Stimulated activated CD4-positive, alpha-beta T cell treated with anti-CD3 and anti-CD28 coated beads, Interleukin-1b, Interleukin-23, amount 100 ng/mL, for 48 hours (primary cell): ENCODE measurements at places on chromosomes 3 and 15.
A peak's percentile ranks its signal among the peaks of the same experiment; 100 is the strongest.

GRCh38 chr3:47019201-47019600, 39.7 kb downstream of the NBEAL2 start:
- peak; percentile 47 for DNase-seq

GRCh38 chr3:23859012-23859743, 53.4 kb downstream of the UBE2E1 start:
- DNase-seq: no peak

DNA sequence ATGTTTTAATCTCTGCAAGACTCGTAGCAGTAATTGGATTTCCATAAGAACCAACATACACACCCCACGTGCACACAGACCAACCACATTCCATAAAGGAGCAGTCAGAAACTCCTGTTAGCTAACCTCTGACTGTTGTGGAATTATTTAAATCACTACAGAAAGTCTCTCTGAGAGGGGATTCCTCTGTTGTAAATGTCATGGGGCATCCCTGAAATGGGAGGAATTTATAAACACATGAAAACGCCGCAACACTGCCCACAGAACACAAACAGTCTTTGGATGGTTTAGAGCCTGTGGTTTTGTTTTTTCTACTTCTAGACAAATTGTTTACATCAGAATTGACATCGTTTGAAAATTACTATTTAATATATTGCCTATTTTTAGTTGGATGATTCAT, 740.1 kb upstream of the GRM7 start:
- no peak for DNase-seq

GRCh38 chr15:87704276-87704675, 552.3 kb downstream of the NTRK3 start:
- DNase-seq: no peak

GRCh38 chr3:187291512-187292132, at the start of gene MASP1:
Gene MASP1 (minus strand): TSS chr3:187291737. CDS start chr3:187291632, 105 bp downstream.
- no peak for DNase-seq

GRCh38 chr3:104816008-104816407, 550.7 kb upstream of the ALCAM start:
- no peak for DNase-seq

DNA sequence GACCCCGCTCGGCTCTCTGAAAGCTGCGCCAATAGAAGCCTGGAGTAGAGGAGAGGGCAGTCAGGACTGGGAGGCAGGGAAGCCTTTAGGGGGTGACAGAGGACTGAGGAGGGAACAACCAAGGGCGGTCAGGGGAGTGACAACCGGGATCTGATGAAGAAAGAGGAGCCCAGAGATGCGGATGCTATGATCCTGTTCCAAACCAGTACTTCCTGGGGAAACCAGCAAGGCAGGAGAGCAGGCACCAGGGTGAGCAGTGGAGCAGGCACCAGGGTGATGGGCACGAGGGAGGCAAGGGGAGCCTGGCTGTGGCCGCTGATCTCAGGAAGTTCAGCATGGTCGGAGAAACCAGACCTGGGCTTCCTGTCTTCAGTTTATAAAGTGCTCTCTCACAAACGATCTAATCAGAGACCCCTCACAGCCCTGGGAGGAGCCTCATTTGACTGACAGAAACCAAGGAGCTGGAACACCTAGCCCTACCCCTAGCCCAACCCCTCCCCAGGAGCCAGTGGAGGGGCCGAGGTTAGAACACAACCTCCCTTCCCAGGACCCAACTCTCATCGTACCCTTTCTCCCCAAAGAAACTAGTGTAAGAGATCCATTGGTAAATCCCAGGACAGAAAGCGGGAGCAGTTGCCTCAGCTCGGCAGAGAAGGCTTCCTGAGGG, 34.9 kb downstream of the CCDC33 start:
- no peak for DNase-seq

DNA sequence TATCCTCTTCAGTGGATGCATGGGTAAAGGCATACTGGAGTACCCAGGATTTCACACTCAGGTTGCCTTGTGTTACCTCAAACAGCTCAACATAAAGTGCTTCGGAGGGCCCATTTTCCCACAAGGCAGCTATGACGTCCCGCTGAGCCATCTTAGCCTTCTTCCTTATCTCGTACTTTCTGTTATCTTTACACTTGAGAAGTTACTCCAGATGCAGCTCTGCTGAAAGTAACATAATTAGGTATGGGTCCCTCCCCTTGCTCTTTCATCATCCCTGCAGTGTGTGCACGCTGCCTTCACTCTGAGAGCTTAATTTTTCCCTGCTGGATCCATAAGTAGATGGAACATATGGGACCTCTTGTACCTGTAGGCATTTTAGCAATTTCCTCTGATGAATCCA, 410.3 kb downstream of the AGBL1 start:
- no peak for DNase-seq

DNA sequence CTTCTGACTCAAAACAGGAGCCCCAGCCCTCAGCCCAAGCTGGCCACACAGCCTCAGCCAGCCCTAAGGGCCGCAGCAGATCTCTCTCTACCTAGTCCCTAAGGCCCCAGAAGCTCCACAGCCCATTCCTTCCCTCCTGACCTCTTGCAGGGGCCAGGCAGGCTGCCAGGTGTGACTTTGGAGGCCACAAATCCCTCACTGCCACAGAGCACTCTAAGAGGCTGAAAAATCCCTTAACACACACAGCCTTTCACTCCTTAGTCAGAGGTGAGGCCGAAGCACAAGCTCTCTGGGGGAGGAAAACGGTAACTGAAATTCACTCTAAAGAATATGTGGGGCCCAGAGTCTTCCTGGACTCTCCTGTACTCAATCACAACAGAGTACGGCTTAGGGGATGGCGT, 23.3 kb downstream of the LRRC2 start:
- DNase-seq: no peak

DNA sequence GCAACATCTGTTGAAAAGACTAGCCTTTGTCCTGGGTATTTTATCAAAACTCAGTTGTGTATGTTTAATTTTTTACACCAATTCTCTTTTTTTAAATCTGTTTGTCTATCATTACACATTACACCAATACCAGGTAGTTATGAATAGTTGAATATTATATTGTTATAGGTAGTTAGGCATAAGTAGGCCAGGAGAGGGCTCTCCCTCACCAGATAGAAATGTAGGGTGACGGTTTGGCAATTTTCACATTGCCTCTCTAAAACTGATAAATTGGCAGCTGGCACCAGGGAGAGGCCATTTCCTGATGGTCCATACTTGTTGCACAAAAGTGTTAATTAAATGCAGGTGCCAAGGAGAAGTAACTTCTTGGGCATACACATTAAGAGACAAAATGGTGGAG, 483.1 kb upstream of the EPHA6 start:
- no peak for DNase-seq

- no peak for DNase-seq
Measured at GRCh38 chr15:39591896-39592315, 11.0 kb downstream of the THBS1 start.

DNA sequence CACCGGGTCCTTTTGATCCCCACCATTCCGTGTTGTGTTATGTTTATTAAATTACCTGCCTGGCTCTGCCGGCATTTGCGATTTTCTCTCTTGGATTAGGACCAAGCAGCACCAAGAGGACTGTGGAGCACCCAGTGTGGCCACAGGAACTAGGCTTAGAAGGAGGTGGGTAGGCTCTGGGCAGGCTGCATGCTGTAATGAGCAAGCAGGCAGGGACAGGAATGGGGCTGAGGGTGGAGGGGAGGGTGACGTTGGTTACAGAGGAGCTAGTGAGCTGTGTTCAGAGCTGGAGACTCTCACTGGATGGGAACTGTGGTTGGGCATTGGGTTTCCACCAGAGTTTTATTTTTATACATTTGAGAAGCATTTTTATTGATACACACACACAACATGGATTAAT, 7.9 kb upstream of the SCN5A start:
- no peak for DNase-seq

DNA sequence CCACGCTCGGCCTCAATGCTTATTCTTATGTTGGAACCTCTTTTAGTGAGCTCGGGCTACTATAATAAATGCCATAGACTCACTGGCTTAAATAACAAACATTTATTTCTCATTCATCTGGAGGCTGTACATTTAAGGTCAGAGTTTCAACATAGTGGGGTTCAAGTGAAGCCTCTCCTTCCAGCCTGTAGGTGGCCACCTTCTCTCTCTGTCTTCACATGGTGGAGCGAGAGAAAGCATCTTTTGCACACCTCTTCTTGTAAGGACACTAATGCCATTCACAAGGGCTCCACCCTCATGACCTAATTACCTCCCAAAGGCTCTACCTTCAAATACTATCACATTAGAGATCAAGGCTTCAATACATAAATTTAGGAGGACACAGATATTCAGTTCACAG, 520.3 kb upstream of the EPHA6 start:
- DNase-seq: no peak

- no peak for DNase-seq
Measured at GRCh38 chr3:140206196-140207040, 271.4 kb downstream of the CLSTN2 start.

DNA sequence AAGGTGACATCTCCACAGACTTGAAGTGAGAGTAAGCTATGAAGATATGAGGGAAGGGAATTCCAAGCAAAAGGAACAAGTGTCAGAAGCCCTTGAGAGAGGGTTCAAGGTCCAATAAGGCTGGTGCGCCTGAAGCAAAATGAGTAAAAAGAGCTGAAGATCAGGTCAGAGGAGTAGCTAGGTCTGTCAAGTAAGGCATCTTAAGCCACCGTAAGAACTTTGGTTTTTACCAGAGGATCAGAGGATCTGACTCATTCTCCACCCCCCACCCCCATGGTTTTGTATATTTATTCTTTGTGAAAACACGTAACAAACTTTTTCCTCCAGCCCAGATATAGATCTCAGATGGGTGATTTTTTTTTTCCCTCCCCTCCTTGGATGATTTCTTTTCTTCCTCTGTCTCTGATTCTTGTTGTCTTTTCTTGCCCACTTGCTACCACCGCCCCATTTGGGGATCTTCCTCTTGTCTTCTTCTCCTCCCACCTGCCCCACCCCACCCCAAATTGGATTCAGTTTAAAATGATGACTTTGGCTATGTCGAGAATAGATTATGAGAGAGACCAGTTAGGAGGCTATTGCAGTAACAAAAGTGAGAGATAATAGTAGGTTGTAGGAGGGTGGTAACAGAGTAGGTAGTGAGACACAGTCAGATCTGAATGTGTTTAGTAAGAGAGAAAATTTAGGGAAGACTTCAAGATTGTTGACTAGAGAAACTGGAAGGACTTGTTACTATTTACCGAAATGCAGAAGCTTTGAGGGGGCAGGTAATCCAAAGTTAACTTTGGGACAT, 6.1 kb downstream of the TRMT10C start:
- peak; percentile 45 for DNase-seq

- no peak for DNase-seq
Measured at GRCh38 chr15:57553526-57553925, 38.2 kb upstream of the MYZAP start.

DNA sequence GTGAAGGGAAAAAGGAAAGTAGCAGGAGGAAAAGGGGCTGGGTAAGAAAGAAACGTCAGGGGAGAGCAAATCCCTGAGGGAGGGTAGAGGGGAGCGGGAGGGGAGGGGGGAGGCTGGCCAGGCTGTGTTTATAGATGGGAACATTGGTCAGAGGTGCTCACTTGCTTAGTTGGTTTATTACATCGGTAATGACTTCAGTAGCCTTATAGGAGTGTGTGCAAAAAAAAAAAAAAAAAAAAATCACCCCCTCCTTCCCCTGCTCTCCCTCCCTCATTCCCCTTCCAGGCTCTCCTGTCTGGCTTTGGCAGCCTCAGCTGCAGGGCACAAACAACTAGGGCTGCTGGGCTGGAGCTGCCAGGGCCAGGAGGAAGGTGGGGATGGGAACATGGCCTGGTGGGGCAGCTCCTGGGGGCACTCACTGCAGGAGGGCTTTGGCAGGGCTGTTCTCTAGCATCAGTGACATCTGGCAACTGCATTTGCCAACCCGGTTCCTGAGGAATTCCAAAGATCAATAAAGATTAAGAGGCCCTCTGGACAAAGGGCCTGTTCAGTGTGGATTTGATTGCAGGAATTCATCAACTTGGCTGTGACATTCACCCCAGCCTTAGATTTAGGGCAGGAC, 334.5 kb upstream of the FRG2C start:
- DNase-seq: no peak

- no peak for DNase-seq
Measured at GRCh38 chr3:101311676-101312075, 8.7 kb downstream of the IMPG2 start.

GRCh38 chr3:6281662-6282061, 579.3 kb upstream of the GRM7 start:
- no peak for DNase-seq

DNA sequence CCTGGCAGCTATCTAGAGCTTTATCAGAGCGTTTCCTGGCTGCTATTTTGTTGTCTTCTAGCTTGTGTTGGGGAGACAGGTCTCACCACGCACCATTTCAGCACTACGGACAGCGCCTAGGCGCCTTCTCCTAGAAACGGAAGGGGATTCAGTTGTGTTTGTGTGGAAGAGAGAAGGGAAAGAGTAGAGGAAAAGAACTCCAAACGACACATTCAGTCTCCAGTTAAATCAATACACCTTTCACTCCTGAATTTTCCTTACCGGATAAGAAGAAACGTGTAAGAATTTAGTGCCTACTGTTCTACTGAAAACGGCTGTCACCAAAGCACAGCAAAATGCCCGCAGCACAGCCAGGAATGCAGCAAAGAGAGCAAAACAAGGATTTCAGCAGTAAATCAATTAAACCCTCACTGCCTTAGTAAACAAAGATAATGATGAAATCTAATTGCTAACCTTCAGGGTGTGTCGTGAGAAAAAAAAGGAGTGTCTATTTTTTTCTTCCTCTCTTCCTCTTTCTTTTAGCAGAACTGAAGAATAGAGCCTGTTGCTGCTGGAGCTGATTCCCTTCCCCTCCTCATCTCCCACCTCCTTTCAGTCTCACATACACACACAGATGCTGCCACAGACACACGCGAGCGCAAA, 412 bp upstream of the CTXN2 start:
- DNase-seq: peak; percentile 27

- DNase-seq: no peak
Measured at GRCh38 chr3:17238023-17238422, 353.3 kb downstream of the PLCL2 start.

- no peak for DNase-seq
Measured at GRCh38 chr3:181578743-181579142, 133.0 kb upstream of the SOX2 start.

DNA sequence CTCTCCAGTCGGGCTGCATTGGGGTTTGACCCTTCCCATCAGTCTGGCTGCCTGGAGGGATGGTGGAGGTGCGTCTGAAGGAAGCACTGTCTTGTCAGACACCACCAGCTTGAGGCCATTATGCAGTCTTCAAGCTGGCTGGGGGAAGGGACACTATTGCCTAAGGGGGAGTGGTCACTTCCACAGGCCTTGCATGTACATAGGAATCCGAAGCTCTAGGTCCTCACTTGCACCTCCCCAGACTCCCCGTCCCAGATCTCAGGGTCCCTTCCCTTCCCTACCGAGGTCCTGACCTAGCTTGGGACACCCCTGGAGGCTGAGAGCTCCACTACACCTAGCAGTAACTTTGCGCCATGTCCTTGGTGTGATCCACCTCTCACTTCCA, 48.6 kb upstream of the KLF13 start:
- DNase-seq: no peak

DNA sequence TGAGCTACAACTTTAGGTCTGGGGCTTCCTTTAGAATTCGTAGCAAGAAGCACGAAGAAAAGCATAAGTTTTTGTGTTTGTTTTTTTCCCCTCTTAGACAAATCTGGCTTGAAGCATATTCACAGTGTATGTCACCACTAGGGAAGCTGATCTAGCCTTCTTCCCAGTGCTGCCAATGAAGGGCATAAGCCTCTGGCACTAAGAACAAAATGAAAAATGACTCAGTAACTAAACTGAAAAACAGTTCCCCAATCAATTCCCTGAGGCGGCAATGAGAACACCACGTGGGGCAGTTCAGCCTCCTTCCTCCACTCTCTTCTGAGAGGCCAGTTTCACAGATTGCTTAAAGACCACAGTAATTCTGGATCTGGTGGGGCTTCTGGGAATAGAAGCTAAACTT, 338.1 kb downstream of the GAP43 start:
- DNase-seq: no peak

GRCh38 chr15:58494567-58494966, 62.8 kb downstream of the LIPC start:
- no peak for DNase-seq
